ENCODE measurements at places on chromosomes 5 and 9.

- no peak for DNase-seq
Measured at GRCh38 chr9:116964258-116964657, 277.2 kb downstream of the TRIM32 start.

DNA sequence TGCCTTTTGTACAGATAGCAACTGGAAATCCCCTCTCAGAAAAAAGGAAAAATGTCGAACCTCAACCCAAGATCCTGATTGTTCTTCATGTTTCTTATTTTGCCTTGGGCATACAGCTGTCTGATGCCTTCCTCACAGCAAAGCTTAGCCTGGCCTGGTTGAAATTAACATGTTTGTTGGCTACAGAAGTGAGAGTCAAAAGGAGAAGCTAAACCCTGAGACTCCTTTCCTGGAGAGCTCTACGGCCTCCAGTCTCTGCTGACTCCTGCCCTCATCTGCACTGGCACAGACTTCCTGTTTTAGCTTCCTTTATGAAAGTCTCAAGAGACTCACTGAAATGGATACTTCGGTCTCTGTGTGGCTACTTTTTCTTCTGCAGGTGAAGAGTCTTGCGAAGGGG, 186.7 kb downstream of the PARP8 start:
- no peak for DNase-seq

DNA sequence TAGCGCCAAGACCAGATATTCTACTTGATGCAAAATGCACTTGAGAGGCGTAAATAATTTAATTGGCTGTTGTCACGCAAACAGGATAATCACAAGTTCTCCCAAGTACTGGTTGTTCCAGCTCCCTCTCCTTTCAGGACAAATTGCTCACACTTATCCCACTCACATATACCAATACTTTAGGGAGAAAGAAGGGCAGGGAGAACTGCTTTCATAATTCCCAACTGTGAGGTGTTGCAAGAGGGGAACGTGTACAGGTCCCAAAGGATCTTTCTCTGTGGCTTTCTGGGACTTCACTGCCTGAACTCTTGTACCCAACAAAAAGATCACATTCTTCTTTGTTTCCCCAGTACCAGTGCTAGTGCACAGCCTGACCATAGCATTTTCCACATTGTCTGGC, 21.5 kb upstream of the TGFBI start:
- no peak for DNase-seq

GRCh38 chr9:124735121-124735520, 36.0 kb downstream of the NR6A1 start:
- peak; percentile 27 for DNase-seq

GRCh38 chr9:137023583-137023991, 4.5 kb downstream of the ABCA2 start:
- DNase-seq = no peak

DNA sequence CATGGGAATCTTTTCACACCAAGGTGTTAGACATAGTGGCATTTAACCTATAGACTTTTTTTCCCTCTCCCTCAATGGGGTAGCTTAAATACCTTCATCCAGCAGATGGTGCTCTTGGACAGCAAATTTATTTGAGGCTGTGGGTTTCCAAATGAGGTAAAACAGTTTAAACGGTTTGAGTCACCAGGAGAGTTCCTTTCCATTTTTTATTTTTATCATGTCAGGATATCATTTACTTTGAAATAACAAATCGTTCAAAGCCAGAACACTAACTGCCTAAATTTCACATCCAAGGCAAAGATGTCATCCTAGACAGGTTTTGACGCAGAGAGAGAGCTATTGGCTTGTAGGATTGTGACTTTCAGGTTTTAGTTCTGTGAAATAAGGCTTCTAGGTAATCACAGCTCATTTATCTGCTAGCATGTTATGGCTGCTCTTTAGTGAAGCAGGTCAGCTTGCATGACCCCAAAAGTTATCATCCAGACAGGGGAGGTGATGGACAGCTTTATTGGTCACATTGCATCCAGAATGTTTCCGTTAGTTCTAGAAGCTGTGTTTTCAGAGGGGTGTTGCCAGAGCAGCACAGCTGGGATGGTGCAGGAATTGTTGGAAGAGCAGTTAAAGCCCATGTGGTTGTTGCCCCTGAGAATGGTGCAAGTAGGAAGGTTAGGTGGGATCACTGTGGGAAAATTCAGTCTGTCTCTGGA, 69.8 kb downstream of the KDM4C start:
- peak; percentile 31 for DNase-seq

GRCh38 chr9:338602-339001, 123.9 kb downstream of the DOCK8 start:
- DNase-seq = no peak

- DNase-seq = peak; percentile 56
Measured at GRCh38 chr5:96254980-96255691, 177.9 kb downstream of the PCSK1 start.

DNA sequence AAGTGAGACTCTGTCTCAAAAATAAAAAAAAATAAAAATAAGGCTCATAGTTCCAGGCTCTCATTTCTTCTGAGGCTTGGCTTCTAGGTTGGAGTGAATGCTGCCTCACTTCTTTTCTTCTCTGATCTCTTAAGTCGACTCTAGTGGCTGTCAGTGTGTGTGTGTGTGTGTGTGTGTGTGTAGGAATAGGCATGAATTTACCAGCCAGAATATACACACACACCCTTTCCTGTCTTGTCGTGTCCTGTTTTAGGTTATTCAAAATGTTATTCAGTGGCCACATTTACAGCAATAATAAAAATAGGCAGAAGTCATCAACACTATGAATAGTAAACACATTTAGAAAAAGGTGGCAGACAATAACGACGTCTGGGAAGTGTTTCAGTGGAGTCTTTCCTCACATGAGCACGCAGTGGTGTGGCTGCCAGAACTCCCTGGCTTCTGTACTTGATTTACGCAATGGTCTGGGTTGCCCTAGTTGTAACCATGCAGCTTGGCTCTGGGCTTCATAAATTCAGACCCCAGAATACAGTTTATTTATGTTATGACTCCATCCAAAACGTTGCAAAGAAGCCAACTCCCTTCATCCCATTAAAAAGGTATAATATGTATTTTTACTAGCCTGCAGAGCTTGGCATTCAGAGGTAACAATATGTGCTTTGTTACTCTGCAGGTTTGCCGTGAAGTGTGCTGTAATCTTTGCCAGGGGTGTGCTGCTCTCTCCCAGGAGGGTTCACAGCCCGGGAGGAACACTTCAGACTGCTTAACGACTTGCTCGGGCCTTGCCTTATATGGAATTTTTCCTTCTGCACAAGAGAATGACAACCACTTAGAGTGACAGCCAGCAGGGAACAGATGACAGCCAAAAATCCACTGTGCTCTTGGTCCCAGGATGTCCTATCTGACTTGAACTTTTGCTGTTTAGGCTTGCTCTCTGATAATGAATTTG, 34.4 kb upstream of the PALM2AKAP2 start:
- DNase-seq = peak; percentile 49

DNA sequence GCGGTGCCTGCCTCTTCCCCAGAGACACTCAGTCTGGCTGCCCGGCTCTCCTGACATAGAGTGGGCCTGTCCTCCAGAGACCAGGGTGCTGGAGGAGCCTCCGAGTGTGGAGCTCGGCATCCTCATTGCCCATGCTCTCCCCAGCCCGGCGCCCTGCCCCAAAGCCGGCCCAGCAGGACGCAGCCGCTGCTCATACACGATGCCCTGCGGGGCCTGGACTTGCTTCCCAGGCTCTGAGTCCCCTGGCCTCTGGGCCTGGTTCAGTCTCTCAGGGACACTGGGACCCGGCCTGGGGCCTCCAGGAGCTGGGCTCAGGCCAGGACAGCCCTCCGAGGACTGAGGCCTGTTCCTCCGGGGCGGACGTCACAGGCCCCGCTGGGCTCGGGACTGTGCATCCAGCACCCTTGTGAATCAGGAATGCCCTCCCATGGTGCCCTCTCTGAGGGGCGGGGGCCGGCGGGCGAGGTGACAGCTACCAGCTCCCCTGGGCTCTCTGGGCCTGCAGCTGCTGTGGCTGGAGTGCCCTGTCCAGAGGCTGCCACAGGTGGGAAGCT, 23.2 kb downstream of the TPPP start:
- no peak for DNase-seq

GRCh38 chr5:124823380-124823779, 76.9 kb upstream of the ZNF608 start:
- DNase-seq = no peak

DNA sequence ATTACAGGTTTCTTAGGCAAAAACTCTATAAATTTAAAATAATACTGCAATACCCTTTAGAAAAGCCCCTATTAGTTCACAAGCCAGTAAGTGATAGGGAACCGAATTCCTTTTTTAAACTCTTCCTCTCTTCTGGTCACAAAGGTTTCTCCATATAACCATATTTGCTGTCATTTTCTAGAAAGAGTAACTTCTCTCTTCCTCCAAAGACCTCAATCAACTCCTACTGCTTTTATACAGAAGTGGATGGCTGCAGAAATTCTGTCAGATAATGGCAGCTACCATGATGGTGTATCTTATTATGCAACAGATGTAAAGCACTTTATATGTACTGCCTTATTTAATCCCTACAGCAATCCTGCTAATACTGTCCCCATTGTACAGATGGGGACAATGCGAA, 6.2 kb downstream of the TUT7 start:
- no peak for DNase-seq

DNA sequence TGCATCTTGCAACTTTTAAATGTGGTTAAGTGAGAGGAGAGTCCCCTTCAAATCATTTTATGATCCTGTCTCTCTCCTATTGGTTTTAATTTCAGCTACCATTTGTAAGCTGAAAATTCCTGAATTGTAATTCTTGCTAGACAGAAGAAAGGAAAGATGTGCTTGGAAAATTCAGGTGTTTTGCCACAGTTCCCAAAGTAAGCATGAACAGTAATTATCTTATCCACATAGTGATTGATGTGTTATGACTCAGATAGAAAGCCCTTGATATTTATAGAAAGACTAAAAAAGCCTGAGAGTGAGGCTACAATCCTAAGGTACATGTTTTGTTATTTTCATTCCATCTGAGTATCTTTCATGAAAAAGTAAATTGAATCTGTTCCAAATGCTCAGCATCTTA, 492.5 kb downstream of the MAT2B start:
- no peak for DNase-seq
